ENCODE measurements at places on chromosomes 6 and 20.

GRCh38 chr20:62795023-62795761, 1.1 kb upstream of the MRGBP start:
- peak; percentile 56 for DNase-seq

DNA sequence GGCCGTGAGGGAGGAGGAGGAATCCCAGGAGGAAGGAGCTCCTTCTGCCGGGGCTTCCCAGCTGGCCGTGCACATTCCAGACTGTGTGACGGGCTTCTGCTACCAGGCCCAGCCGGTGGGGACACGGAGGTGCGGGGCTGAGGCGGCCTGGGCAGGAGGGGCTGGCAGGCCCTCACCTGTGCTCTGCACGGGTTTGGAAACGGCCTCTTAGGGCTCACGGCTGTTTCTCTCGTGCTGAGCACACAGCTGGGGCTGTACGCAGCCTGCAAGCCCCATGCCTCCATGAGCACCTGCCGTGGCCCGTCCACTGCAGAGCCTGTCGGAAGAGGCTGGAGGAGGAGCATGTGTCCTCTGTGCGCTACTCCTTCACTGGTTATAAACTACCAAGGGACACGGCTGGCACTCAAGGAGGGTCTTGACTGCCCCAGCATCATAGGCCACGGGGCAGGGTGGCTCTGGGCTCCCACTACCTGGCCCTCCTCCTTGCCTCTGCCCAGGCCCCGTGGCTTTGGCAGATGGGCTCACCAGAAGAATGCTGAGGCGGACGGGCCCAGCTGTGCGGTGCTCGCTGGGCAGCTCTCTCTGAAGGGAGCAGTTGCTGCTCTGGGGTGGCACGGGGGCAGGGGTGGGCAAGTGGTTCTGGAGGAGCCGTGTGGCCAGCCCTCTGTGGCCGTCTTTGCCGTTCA, 15.8 kb downstream of the NPEPL1 start:
- DNase-seq: no peak

GRCh38 chr6:87574237-87574804, 15.5 kb downstream of the RARS2 start:
- DNase-seq: no peak

DNA sequence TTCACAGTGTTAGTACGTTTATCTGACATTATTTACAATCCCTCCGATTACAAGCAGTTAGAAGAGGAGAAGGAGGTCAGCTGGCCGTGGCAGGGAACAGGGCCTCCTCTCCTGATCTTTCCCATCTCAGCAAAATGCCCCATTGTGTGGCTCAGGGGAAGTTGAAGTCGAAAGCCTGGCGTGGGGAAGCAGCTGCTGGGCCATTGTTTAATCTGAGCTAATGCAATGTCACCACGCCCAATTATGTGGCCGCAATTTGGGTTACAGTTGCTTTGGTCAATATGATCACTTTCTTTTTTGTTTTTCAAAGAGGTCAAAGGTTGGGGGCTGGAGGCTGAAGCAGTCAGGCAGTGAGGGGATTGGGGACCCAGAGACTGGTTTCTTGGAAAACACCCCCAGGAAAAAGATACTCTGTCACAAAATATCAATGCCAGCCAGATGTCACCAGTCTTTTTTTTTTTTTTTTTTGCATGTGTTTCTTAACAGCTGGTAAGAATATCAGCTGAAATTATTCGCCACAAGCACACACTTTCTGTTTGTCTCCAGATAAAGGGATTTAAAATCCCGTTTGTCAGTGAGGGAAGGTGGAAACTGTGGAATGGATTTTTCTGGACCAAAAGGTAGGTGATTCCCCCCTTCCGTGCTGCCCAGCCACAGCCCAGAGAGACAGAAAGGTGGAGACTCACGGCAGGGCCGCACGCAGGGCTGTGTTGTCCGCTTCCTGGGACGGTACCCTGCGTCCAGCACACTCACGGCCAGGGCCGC, 24.6 kb downstream of the DLL1 start:
- no peak for DNase-seq

DNA sequence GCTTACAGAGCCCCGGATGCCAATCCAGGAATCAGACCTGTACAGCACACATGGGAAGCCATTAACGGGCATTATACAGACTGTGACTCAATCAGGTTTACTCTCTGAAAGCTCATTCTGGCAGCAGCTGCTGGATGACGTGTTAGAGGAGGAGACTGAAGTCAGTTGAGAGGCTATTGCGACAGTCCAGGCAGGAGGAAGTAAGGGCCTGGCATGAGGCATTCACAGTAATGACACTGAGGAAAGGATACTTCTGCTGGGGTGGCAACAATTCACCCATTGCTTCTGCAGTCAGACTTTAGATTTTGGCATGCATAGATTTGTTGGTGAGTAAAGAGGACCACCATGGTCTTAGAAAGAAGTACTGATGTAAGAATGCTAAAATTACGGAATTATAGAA, 151.0 kb upstream of the HEY2 start:
- no peak for DNase-seq

DNA sequence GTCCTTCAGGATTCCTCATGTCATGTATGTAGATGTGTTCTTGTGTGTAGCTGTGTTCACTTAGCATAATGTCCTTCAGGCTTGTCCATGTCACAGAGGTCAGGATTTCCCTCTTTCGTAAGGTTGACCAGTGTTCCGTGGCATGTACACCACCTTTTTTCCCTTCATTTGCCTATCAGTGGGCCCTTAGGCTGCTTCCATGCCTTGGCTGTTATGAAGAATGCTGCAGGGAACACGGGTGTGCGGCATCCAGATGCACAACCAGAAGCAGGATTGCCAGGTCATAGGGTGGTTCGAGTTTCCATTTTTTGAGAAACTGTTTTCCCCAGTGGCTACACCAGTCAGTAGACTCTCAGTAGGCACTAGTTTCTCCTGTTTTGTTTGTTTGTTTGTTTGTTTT, 29.2 kb downstream of the SYNDIG1 start:
- no peak for DNase-seq

DNA sequence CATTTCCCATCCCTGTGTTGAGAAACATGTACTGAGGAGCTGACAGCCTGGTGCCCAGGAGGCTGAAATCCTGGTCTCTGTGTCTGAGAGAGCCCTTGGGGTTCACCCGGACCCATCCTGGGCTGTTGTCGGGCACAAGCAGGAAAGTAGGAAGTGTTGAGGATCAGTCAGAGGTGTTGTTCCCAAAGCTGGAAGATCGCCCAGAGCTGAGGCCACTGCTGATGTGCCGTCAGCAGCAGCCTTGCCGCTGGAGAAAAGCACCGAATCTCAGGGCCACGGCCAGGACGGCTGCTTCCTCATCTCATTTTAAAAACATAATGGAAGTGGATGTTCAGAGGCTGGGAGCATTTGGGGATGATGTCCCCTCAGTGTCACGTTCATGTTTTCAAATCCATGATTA, 218.5 kb downstream of the UST start:
- no peak for DNase-seq

DNA sequence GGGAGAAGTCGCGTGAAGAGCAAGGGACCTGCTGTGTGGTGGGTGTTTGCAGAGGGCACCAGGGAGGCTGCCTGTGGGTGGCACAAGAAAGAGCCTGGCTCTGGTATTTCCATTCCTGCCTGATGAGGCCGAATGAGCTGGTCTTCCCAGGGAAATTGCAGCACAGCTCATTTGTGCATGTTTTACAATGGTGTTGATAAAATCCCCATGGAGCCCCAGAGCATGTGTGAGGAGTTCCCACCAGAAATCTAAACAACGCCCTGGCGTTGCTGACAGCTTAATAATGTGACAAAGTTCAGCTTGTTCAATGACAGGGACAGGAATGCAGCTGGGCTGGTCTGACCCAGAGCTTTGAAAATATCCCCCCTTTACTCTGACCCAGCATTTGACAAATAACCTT, 135.5 kb downstream of the CLIC5 start:
- no peak for DNase-seq

- DNase-seq: no peak
Measured at GRCh38 chr6:44339763-44340625, 2.5 kb upstream of the SPATS1 start.

DNA sequence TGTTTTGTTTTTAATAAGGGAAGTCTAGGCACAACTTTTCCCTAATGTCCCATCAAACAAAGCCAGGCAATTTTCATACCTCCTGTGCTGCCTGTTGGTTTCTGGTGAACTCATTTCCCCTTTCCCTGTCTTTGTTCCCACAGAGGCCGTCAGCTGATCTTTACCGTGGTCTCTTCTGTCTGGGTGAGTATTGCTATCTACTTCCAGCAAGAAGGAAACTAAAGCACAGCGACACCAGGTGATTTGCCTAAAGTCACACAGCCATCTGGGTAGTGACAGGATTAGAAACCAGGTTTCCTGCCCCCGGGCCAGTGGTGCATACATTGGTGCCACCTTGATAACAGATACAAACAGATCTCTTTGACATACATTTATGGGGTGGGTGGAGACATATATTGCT, 59.6 kb downstream of the RAB44 start:
- DNase-seq: no peak

- no peak for DNase-seq
Measured at GRCh38 chr6:44216677-44217331, at the start of gene MYMX. Gene MYMX, plus strand, starts transcription at chr6:44216926. Its CDS starts 546 bp downstream, at chr6:44217472.

GRCh38 chr6:72724545-72724944, 102.7 kb downstream of the KCNQ5 start:
- DNase-seq: no peak

- no peak for DNase-seq
Measured at GRCh38 chr6:116456927-116457326, 4.2 kb upstream of the CALHM6 start.

- DNase-seq: no peak
Measured at GRCh38 chr6:80488190-80488589, 381.7 kb downstream of the BCKDHB start.

GRCh38 chr20:25206063-25206403, 10.5 kb downstream of the ENTPD6 start:
- DNase-seq: no peak

GRCh38 chr20:57499676-57500075, 25.3 kb downstream of the CTCFL start:
- no peak for DNase-seq

GRCh38 chr6:118467181-118467580, 80.9 kb upstream of the PLN start:
- no peak for DNase-seq

GRCh38 chr6:21831521-21832291, 238.2 kb downstream of the SOX4 start:
- DNase-seq: no peak

DNA sequence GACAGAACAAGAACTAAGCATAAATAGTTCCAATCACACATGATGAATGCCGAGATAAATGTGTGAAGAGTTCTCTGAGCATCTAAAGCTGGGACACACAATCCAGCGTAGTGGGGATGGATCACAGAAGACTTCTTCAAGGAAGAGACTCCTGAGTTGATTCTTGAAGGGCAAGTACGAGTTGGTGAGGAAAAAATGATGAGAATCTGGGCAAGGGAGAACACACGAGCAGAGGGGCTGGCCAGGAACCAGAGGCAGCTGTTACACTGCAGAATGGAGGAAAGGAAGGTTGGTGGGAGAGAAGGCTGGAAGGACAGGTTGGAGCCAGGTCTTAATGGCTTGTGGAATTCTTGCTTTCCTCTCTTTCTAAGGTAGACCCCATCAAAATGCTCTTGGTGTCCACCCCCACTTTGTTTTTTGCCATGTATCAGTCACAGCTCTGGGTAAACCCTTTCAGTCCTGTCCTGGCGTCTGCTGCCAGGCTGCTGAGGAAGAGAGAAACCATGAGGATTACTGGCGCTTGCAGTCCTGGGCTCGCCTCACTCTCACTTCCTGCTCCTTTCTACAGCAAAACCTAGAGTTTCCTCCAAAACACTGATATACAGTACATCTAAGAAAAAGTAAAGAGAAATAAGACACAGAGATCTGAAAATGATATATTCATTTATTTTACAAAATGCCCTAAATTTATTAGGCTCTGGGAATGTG, 127.6 kb upstream of the FAM184A start:
- DNase-seq: no peak

DNA sequence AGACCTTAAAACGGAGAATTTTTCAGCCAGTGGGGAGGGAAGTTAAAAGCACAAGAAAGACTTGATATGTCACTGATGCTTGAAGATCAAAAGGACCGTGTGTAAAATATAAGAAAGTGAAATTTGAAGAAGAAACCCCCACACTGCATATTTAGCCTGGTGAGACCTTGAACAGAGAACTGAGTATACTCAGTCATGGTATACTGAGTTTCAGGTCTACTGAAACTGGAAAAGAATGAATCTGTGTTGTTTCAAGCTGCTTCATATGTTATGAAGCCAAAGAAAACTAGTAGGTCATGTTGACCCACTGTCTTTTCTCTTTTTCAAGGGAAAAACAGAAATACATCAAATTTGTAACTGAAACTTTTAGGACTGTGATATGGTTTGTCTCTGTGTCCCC, 443.8 kb upstream of the GJE1 start:
- DNase-seq: no peak

GRCh38 chr6:7649037-7649810, 59.2 kb downstream of the SNRNP48 start:
- DNase-seq: no peak

DNA sequence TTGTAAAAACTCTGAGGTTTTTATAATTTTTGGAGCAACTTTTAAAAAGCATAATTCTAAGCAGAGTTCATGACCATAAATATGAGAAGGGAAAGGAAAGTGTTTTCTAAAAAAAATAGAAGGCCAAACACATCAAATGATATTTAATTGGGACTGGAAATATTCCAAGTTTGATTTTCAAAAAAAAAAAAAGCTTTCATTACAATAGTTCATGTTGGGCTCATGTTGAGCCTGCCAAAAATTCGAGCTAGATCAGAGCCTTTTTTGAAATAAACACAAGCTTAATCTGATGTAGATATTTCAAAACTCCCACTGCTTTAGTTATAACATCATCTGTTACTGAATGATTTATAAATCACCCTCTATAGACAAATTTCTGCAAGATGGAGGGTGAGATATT, 163.4 kb upstream of the DEFB112 start:
- no peak for DNase-seq

DNA sequence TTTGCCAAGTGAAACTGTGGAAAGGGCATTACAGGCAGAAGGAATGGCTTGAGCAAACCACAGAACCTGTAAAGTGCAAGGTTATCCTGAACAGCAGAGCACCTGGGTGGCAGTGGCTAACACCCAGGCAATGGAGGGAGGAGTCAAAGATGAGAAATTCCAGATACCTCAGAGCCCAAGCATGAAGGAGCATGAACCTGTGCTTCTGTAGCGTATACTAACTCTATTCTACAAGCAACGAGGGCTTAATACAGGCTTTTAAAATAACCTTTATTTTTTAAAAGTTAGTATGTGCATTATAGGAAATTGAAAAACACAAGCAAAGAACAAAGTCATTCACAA, 77.0 kb downstream of the CNBD2 start:
- DNase-seq: no peak

DNA sequence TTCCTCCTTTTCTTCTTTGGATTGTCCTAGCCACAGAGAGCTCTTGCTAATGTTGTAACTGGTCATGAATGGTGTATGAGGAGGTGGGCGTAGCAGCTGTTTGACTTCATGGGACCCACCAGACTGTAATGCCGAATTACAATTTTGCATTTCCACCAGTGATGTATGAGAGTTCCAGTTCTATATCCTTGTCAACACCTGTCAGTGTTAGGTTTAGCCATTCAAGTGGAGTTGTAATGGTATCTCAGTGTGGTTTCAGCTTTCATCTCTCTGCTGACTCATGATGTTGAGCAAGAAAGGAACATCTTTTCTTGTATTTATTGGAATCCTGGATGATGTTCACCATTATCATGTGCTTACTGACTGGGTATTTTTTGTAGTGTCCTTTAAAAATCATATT, 5.1 kb downstream of the IGF2R start:
- DNase-seq: no peak
